ENCODE measurements at places on chromosomes 7 and 10. TPM values are rescaled to one million over a fixed set of nuclear protein-coding genes. Genes with fewer than 3 reads are reported as not detected.

The SDK1 gene
- 0.50 TPM for total RNA-seq

The SLC26A3 gene
- total RNA-seq: not detected

The SH2B2 gene
- total RNA-seq: 3.5 TPM

The GDF10 gene
- 0.13 TPM for total RNA-seq

The PRF1 gene
- total RNA-seq: 0.05 TPM

The OIT3 gene
- total RNA-seq: not detected

The C10orf53 gene
- not detected for total RNA-seq

The IFT22 gene
- 51.6 TPM for total RNA-seq

The OR2A7 gene
- not detected for total RNA-seq

The C10orf67 gene
- total RNA-seq: 0.09 TPM

The SP8 gene
- total RNA-seq: not detected

The EBF3 gene
- 0.20 TPM for total RNA-seq

The DOCK1 gene
- 20.8 TPM for total RNA-seq

The CXCL12 gene
- total RNA-seq: 0.14 TPM

Measured in A549 treated with dexamethasone at 1 μM for 4 hours (cell line).